ENCODE measurements at places on chromosomes 6 and 20.

GRCh38 chr6:34527751-34528670 is 28.1 kb downstream of the SPDEF start:
- no peak for DNase-seq

DNA sequence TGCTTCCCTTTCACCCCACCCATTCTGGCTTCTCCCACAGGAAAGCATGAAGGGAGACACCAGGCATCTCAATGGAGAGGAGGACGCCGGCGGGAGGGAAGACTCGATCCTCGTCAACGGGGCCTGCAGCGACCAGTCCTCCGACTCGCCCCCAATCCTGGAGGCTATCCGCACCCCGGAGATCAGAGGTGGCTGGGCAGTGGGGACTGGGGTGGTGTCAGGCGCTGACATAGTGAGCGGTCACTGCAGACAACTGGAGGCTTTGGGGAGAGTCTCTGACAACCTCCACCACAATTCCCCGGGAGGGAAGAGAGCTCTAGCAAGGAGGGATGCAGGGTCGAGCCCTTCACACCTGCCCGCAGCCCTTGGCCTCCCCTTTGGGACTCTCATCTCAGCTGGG is 18.1 kb downstream of the DNMT3B start:
- no peak for DNase-seq

DNA sequence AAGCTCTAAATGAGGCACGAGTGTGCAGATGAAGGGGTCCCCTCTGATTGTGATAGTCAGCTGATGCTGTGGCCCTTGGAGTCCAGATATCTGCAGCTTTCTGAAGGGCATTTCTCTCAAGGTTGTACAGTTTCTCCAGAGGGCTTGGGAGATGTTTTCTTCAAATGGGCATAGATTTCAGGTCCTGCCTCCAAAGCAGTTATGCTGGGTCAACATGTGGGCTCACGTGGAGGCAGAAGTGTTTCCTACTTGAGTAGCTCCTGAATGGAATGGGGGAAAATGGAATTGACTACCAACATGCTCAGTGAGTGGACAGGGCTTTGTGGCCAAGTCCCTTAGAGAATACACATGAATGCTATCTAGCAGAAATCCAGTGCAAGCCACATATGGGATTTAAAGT is 360.7 kb downstream of the SAMD5 start:
- DNase-seq = no peak

DNA sequence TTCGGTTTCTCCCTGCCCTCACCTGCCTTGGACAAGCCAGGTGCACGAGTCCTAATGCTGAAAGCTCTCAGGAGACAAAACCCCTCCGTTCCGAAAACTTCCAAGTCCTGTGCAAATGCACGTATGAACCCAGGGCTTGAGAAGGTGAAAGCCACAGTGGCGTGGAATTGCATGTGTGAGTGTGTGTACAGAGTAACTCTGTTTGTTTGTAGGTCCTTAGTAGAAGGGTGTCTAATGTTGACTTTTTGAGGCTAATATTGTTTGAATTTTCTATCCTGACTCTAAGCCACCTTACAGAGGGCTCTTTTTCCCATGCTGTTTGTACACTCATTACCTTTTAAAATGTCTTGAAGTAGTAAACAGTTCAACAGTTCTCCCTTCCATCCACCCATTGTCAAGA is 129.1 kb downstream of the FOXA2 start:
- DNase-seq = no peak

- DNase-seq = peak; percentile 12
Measured at GRCh38 chr6:35969646-35970045, 48.7 kb upstream of the SRPK1 start.

- peak; percentile 96 for DNase-seq
Measured at GRCh38 chr20:50834599-50835005, 39.7 kb downstream of the BCAS4 start.

DNA sequence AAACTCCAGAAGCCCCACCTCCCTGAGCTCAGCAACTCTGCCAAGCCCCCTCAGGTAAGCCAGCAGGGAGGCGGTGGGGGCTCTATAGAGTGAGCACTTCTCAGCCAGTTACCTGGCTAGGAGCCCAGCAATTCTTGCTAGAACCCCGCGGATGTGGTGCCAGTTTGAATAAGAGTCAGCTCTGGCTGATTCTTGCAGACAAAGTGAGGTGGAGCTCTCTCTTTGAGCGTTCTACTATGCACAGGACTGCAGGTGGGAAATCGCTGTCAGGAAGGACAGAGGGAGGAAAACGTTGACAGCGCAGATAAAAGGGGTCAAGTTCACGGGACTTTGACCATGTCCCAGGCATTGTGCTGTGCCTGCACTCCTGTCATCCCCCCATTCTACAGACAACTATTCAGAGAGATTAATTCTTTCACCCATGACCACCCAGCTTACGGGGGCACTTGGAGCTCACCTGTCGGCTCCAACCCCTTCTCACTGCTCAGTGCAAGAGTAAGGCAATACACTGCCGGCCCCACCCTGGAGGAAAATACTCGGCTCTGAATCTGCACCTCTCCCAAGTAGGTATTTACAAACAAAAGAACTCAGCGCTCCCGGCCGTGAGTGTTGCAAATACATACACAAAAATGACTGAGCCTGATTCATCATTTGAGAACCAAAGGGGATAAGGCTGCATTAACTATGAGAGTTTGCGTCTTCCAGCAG is 92.9 kb downstream of the ANKRD60 start:
- DNase-seq = no peak

GRCh38 chr6:36436466-36436865 is 6.2 kb downstream of the PXT1 start:
- peak; percentile 73 for DNase-seq

DNA sequence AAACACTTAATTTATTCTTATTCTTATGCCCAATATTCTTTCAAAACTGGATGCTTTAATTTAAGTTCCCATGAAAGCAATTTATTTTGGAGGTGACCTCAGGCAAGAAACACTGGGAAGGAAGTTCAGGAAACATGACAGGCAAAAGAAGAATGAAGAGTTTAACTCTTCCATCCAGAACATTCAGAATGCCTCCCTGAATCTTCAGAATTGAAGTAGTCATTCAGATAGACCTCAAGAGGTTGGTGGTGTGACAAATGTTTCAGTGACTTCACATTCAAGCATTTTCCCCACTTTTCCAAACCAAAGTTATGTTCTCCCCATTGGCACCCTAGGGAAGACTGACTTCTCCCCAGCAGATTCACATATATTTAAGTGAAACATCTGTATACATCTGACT is 110.5 kb downstream of the HAO1 start:
- DNase-seq = no peak

GRCh38 chr6:558089-558488 is 98.8 kb downstream of the HUS1B start:
- no peak for DNase-seq

- DNase-seq = no peak
Measured at GRCh38 chr20:653590-654416, 803 bp upstream of the SRXN1 start.

DNA sequence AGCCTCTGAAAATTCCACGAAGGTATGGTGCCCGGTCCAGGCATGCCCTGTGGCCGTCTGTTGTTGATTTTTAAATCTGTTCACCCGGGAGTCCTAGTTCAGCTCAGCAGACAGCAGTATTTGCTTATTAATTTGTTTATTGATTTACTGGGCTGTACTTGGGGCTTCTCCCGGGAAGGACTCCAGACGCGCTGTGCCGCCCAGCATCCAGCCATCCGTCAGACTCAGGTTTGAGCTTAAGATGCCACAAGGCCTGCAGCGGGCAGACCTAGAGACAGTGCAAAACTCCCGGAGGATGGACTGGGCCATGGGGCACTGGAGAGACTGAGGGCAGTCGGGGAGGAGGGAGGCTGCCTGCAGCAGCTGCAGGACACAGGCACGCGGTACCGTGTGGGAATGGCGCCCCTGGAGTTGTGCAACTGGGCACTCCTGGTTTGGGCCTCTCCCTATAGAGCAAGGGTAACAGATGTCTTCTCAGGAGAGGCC is 17.3 kb upstream of the CCDC167 start:
- DNase-seq = no peak

GRCh38 chr6:166850677-166851076 is 105.7 kb downstream of the RNASET2 start:
- no peak for DNase-seq

DNA sequence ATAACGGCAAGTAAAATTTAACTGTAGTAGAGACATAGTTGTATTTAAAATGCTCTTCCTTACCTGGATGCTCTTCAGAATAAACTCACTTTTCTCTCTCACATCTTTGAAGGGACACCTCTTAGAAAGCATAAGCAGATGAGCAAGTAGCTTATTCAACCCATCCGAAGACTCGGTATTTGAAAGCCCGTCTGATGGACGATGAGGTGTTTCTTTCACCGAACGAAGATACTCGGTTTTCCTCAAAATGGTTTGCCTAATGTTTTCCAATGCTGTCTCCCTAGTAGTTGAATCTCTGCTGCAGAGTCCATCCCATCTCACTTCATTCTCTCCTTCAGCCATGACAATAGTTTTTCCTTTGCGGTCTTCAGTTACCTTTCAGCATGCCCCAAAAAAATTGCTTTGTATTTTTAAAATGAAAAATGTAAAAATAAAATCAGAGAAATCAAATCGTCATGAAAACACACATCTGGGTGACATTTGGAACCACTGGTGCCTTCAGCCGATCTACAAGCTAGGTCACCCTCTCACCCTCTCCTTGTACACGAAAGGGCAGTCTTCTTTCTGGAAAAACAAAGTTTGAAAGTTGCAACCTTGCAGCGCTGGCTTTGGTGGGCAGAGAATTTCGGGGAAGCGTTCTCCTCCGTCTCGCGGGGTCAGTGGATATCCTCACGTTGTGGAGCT is 772 bp downstream of the SESN1 start:
- peak; percentile 3 for DNase-seq

- DNase-seq = no peak
Measured at GRCh38 chr6:72267470-72267869, 354.4 kb upstream of the KCNQ5 start.

- DNase-seq = no peak
Measured at GRCh38 chr6:104095661-104096416, 763.9 kb downstream of the HACE1 start.

- DNase-seq = no peak
Measured at GRCh38 chr6:10861086-10861485, 20.8 kb downstream of the GCM2 start.

DNA sequence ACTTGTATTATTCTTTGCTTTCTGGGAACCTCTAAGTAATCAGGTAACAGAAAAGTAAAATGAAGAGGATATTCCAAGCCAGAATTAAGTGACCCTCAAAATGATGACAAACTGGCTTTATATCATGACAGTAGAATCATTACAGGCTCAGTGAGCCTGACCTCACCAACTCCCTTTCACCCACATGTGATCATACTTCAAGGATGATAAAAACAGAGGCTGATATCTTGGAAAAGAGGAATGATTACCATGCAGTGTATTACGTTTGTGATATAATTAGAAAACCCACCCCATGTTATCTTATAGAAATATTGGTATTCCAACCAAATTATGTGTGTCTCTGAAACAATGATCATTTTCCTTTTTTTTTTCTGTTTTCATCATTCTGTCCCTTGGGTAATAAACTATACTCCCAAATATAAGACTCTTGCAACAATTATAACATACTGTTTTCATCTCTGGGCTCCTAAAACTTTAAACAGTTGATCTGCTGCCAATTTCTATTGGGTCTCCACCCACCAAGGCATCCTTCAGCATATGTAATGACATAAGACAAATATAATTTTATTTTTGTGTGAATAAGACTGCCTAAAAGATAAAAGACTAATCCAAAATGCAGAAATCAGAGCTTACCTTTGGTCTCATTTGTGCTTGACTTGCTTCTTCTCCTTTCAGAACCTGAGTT is 115.7 kb downstream of the DST start:
- peak; percentile 19 for DNase-seq

DNA sequence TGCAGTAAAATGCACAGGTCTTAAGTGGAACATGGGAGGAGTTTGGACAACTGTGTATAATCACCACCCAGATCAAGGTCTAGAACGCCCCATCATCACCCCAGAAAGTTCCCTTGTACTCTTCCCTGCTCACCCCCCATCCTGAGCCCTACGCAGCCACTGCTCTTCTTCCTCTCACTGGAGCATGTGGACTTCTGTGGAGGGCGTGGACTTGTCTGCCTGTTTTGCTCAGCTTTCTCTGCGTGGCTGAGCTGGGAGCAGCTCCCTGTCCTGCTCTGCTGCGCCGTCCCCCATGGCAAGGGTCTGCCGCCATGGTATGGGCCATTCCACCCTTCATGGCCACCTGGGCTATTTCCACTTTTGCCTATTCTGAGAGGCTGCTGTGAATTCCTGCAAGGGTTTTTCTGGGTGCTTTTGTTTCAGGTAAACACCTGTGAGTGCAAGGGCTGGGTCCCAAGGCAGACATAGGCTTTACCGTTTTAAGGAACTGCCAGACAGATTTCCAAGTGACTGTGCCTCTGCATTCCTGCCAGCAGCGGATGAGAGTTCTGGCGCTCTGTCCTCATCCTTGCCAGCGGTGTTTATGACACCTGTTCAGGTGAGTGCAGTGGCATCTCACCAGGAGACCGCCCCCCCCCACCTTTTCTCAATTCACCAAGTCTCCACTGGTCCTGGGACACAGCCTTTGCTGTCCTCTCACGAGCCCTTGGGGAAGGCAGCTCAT is 19.7 kb downstream of the PCK1 start:
- no peak for DNase-seq

DNA sequence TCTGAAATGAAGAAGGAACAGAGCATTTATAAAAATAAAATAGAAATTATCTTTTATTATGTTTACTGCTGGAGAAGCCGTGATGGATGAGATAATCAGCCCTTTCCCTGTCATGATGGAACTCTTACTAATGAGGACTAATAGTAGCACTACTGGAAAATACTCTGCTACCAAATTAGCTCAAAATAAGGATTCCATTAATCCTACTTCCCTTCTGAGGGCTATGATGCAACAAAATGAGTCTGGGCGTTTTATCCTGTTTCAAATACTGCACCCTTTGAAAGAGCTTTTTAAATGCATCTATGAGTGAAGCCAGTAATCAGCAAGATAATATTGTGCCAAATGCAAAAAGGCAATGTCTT is 59.3 kb upstream of the CARMIL1 start:
- DNase-seq = no peak

- no peak for DNase-seq
Measured at GRCh38 chr6:11391934-11392777, 145.4 kb upstream of the TMEM170B start.

- no peak for DNase-seq
Measured at GRCh38 chr6:10721850-10722569, 860 bp upstream of the TMEM14C start.

DNA sequence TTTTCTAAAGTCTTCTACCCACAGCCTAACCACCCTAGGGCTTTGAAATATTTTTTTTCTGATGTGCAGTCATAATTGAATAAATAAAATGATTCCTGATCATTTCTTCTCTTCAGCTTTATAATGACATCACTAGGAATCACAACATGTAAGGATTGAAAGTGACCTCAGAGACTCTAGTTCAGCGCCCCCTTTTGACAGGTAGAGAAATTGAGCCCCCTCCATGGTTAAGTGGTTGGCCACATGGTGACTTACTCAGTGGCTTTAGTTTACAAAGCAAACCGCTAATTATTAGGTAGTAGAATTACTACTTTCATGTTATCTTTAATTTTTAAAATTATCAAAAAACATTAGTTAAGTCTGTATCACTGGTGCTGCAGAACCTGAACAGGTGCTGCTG is 13.3 kb upstream of the SLC2A12 start:
- DNase-seq = no peak

- peak; percentile 55 for DNase-seq
Measured at GRCh38 chr6:28863604-28864325, 60.0 kb downstream of the TRIM27 start.

GRCh38 chr6:14642842-14643241 is 525.3 kb downstream of the CD83 start:
- peak; percentile 5 for DNase-seq

All from astrocyte (in vitro differentiated cells and primary cell).